ENCODE measurements at places on chromosomes 6 and 20.

DNA sequence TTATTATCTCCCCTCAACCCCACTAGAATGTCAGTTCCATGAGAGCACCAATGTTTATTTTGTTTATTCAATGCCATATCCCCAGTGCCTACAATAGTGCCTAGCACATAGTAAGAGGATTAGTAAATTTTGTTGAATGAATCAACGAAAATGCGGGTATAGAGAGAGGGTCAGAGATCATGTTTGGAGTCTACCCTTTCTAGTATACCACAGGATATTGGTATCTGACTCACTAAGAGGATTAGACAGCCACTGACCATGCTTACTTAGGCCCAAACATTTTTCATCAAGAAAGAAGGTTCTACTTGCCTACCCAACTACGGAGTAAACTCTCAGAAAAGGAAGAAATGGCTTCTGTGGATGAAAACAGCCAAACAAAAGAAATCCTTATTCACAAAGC lies 356.8 kb downstream of the BTBD9 start:
- no peak for DNase-seq

GRCh38 chr6:150070236-150070818 lies 1.4 kb upstream of the ULBP3 start:
- no peak for DNase-seq

DNA sequence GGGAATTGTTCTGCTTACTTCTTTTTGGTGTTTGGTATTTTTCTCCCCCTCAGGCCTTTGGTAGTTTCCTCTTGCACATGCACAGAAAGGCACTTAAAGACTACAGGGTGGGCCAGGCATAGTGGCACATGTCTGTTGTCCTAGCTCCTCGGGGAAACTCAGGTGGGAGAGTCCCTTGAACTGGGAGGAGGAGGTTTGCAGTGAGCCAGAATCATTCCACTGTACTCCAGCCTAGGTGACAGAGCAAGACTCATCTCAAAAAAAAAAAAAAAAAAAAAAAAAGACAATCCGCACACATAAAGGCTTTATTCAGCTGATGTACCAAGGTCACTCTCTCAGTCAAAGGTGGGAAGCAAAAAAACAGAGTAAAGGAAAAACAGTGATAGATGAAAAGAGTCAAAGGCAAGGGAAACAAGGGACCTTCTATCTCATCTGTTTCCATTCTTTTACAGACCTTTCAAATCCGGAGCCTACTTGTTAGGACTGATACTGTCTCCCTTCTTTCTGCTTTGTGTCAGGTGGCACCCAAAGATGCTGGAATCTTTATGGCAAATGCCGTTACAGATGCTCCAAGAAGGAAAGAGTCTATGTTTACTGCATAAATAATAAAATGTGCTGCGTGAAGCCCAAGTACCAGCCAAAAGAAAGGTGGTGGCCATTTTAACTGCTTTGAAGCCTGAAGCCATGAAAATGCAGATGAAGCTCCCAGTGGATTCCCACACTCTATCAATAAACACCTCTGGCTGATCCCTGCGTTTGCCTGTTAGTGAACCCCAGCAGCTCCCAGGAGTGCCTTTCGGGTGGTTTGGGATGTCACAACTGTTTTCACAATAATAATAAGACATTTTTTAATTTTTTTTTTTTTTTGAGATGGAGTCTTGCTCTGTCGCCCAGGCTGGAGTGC lies 9.3 kb downstream of the DEFB123 start:
- DNase-seq: no peak

DNA sequence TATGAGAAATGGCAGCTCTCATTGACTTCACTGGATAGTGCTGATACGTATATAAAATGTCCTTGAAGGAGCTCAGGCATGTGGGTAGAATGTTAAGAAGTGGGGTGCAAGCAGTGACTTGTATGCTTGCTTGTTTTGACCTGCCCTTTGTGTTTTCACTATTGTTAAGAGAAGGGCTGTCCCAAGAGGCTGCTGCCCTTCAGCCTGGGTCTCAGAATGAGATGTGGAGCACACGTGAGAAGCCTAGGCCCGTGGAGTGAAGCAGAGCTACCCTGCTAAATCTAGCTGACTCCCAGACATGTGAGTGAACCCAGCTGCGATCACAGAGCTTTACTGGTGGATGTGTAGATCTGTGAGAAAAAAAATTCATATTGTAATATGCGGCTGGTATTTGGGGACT lies 305.3 kb upstream of the RGS17 start:
- no peak for DNase-seq

DNA sequence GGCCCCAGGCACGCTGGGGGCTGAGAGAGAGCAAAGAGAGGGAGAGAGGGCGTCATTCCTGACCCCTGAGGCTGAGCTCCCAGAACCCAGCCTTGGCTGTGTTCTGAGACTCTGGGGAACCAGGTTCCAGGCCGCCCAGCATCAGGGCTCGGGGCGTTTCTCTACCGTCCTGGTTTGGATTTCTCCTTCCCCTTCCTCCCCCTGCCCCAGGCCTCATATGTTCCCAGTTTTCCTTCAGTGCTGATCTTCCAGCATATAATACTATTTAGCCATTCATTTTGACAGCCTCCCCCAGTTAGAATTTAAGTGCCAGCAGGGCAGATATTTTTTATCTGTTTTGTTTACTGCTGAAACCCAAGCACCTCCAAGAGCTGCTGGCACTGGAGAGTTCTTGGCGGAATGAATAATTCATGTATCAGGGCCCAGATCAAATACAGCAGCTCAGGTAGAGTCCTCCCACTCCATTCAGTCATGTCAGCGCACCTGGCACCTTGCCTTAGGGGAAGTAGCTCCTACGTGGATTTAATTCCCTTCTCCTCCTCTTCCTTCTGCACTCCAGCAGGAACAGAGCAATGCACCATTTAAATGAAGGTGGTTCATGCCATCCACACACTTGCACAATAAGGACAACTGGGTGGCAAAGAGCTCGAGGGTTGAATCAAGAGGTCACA lies 23.4 kb upstream of the FRMD1 start:
- no peak for DNase-seq

All from stimulated activated CD8-positive, alpha-beta memory T cell treated with anti-CD3 and anti-CD28 coated beads, Interleukin-7, amount 100 ng/mL, for 1 hour (primary cell).